ENCODE measurements at places on chromosomes 1 and 21.

- no peak for DNase-seq
Observed at GRCh38 chr1:179091691-179092165, 9.9 kb downstream of the TOR3A start.

GRCh38 chr1:228094432-228095016 lies 8.6 kb downstream of the C1orf35 start:
- no peak for DNase-seq

DNA sequence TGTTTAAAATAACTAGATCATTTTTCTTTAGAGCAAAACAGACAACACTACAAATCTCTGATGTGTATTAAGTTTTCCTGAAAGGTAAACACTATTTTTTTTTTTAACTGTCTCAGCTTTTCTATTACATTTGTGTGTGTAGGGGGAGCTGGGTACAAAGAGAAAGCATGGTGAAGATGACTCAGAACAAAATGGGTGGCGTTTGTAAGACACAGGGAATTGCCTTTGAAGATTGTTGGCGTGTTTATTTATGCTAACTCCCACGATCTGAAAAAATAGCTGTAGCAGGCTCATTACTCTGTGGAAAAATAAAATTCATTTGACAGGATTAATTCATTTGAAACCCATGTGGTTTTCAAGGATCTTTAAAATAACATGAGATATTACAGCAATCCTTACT lies 285.1 kb downstream of the RYR2 start:
- no peak for DNase-seq

DNA sequence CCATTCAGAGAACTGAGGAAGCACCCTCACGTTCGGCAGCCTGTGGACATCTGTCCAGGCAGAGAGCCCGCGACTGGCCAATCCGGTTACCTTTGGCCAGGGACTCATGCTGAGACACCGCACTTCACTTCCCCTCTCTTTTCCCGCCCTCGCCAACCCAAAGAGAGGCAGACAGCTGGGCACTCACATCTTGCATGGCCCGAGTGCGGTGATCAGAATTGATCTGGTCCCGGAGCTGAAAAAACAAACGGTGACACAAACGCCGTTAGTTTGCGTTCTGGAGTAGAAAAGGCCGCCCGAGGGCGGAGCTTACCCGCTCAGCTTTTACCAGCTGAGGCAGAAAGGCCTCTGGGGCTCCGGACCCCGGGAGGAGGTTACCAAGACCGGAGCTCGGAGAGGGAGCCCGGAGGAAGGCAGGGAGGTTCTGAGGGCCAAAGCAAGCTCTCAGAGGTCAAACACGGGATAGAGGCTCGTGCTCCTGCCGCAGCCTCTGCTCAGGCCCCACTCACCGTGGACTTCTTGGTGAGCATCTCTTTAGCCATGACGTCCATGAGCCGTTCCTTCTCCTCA lies 376 bp downstream of the SF3A3 start:
- DNase-seq: no peak

- DNase-seq: no peak
Observed at GRCh38 chr1:107061886-107062285, 5.4 kb downstream of the PRMT6 start.

DNA sequence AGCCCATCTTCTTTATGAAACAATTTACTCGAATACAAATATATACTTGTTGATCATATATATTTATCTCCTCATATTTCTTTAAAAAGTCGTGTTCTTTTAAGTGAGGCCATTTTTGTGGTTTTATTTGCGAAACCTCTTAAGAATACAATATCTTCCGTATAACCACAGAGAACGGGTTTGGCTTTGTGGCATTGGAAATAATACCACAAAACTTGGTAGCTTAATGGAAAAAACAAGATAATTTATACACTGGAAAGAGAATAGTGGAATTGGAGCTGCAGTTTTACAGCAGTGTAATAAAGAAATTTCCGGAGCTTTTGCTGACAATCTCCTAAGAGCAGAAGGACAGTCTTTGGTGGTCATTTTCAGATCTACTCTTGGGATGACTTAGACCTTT lies 29.4 kb downstream of the PTGFR start:
- no peak for DNase-seq

- no peak for DNase-seq
Observed at GRCh38 chr1:62573675-62574074, 23.6 kb upstream of the ANGPTL3 start.

GRCh38 chr1:151175863-151176262 lies at the start of gene TMOD4:
Gene TMOD4 (minus strand): TSS chr1:151175981. CDS start chr1:151174875, 1,106 bp downstream.
- DNase-seq: no peak

GRCh38 chr1:2135941-2136340 lies 58.6 kb downstream of the FAAP20 start:
- DNase-seq: no peak

GRCh38 chr21:42446531-42446930 lies 42.8 kb downstream of the UBASH3A start:
- no peak for DNase-seq

DNA sequence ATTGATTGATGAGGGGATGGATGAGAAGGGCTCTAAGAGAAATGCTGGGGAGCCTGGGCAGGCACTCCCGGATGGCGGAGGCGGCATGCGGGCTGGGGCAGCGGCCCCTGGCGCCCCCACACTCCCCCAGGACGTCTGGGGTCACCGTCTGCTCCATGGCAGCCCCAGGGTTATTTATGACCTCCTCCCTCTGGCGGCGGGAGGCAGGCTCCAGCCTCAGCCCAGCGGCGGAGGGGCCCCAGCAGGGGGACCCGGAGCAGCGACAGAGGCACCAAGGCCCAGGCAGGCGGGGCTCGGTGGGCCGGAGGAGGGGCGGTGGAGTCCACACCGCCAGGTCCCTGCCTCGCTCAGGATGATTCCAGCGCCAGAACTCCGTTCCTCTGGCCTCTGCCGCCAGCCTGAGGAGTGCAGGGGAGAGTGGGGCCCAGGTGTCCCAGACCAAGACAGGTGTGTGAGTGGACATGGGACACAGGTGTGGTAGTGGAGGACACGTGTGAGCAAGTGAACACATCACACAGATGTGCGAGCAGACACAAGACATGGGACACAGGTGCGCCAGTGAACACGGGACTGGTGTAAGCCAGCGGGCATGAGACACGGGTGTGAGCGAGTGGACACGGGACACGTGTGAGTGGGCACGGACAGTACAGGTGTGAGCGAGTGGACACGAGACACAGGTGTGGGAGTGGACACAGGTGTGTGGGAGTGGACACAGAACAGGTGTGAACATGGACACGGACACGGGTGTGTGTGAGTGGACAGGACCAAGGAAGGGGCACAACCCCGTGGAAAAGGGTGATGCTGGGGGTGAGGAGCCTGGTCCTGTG lies 2.5 kb upstream of the SAMD11 start:
- DNase-seq: no peak

GRCh38 chr21:31529406-31529805 lies 130.1 kb upstream of the SOD1 start:
- no peak for DNase-seq

DNA sequence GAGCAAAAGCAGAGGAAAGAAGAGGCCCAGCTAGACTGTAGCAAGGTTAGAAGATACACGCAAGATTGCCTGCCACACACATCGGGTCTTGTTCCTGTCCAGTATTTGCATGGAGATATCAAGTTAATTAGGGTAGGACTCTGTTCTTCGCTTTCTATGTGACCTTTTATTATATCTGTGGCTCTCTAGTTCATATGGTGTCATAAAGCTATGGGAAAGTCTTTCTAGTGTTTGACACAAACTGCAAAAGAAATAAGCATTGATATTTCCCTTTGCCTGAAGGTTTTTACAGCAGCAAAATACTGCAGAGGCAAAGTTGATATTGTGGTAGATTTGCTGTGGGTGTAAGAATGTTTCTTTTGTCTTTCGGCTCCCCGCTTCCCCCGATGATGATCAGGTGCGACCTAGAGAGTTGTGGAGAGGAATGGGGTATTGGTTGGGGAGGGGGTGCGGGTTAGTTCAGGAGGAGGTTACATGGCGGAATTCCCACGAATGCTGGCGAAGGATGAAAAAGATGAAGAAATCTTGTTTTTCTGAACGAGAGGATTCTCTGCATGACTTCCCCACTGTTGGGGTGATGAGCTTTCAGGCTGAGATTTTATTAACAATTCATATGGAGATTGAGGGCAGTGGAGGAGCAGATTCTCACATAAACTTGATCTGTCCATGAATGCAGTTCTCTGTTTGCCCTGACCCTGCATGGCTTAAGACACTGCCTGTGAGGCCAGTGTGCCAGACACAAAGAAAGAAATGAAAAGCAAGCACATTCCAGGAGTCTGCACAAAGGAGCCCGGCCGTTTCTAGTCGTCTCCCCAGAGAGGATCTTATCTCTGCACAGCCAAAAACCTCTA lies 550.2 kb downstream of the USP25 start:
- no peak for DNase-seq

DNA sequence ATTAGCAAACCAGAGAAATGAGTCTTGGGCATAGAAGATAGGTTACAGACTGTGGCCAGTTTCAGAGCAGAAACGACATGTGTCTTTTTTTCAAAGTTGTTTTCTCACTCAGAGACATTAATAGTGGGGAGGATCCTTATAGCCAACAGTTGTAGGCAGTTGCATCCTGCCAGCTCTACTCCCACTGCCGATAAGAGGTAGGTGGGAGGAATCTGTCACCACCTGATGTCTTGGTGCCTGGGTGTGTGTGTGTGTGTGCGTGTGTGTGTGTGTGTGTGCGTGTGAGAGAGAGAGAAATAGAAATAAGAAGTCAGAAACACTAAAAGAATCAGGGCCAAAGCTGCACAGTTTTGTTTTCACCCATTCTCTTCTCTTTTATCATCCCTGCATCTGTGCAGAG lies 219.5 kb downstream of the ZP4 start:
- DNase-seq: no peak

- DNase-seq: no peak
Observed at GRCh38 chr1:93617670-93618499, 63.8 kb downstream of the BCAR3 start.

DNA sequence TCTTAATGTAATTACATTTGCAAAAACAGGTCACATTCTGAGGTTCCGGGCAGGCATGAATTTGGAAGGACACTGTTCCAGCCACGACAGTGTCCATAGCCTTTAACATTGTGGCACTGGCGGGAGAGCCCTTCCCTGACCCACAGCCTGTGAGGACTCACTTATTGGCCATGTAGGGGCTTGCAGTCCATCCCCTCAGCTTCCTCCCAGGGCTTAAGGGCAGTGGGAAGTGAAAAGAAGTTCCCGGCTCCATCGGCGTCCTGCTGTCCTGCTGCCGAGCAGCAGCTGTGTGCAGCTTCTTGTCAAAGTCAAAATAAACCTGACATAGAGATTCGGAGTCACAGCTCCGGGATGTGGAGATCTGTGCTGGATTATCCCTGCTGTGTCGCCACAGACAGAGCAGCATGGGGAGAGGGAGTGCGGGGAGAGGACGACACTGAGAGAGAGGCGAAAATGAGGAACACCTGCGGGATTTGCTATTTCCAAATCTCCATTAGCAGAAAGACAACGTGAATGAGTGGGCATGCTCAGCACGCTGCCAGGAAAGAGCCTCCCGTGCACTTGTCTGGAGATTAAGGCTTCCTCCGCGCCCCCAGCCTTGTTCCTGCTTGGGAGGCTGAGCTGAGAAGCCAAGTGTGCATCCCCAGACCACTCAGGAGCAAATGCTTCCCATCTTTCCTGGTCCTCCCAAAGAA lies 260.3 kb downstream of the ASTN1 start:
- no peak for DNase-seq

- DNase-seq: no peak
Observed at GRCh38 chr1:116847688-116848531, 61.8 kb upstream of the PTGFRN start.

DNA sequence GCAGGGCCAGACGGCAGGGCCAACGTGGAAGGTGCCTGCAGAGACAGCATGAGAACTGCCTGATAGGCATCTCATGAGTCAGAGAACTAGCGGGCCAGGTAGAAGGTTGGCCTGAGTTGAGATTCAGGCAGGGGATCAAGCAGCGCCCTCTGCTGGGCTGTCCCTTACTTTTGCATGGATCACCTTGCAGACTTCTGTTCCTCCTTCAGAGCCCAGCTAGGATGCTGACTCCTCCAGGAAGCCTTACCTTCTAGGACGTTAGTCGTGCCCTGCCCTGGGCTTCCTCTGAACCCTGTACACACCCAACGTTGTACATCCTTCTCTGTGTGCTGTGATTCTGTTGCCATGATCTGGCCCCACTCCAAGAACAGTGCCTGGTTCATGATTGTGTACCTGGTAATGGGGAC lies 231.3 kb upstream of the VAMP3 start:
- no peak for DNase-seq

DNA sequence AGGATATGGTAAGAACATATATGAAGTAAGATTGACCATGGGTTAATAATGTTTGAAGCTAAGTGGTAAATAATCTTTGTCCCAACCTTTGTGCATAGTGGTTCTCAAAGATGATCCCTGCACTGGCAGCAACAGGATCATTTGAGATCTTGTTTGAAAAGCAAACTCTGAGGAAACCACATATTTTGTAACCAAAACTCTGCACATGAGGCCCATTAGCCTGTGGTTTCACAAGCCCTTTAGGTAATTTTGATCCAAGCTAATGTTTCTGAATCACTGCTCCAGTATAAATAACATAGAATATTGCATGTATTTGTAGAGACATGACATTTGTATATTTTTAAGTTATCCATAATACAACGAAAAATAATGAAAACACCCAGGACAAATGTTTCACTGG lies 147.9 kb upstream of the RGS18 start:
- no peak for DNase-seq

All from ascending aorta (tissue), 2 donors.